ENCODE measurements at places on chromosomes 7 and 10. TPM values are rescaled to one million over a fixed set of nuclear protein-coding genes. Genes with fewer than 3 reads are reported as not detected.
A peak's percentile ranks its signal among the peaks of the same experiment; 100 is the strongest.

- H3K27me3 ChIP-seq: no peaks in the 10 kb centered on the region
- no peaks in the 10 kb centered on the region for H3K36me3 ChIP-seq
- H3K27ac ChIP-seq: no peak overlapping the region
- no peaks in the 10 kb centered on the region for H3K4me1 ChIP-seq
Measured at GRCh38 chr10:120559800-120560199, 102.8 kb downstream of the PLPP4 start.

GRCh38 chr7:831596-832166, 595 bp upstream of the SUN1 start:
- DNase-seq: no peak
- H3K4me3 ChIP-seq: no peak overlapping the region
- peak overlapping the region; percentile 88 for H3K27ac ChIP-seq
- no peaks in the 10 kb centered on the region for H3K27me3 ChIP-seq

- no peak overlapping the region for H3K4me3 ChIP-seq
- H3K27me3 ChIP-seq: no peaks in the 10 kb centered on the region
- no peaks in the 10 kb centered on the region for H3K4me1 ChIP-seq
- H3K36me3 ChIP-seq: no peaks in the 10 kb centered on the region
- H3K27ac ChIP-seq: no peak overlapping the region
Measured at GRCh38 chr7:35359423-35359822, 105.5 kb upstream of the TBX20 start.

DNA sequence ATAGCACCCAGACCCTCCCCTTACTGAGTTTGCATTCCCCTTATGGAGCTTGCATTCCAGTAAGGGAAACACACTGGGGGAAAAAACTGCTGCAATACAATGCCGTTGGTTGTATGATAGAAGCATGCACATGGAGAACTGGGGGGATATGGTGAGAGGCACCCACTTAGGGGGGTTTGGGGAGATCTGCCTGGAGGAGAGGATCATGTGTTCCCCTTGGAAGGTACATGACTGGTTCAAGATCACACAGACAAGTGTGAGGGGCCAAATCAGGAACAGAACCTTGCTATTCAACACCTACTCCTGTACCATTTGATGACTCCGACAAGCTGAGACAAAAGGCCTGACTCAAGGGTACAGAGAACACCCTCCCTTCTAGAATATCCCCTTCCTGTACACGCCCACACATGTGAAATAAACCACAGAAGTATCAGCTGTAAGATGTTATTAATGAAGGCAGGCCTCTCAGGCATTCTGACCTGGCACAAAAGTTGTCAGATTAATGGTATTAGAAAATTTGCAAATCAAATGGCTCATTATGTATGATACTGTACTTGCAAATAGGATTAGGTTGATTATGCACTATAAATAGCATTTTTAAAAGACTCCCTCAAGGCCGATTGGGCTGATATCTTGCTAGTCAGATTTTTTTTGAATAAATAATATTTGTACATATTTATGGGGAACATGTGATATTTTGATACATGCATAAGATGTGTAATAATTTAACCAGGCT, 122.2 kb downstream of the NPY start:
- H3K27me3 ChIP-seq: no peaks in the 10 kb centered on the region
- H3K27ac ChIP-seq: no peak overlapping the region
- no peaks in the 10 kb centered on the region for H3K36me3 ChIP-seq
- no peak overlapping the region for H3K4me3 ChIP-seq
- H3K4me1 ChIP-seq: peaks cover 6% of the 10 kb centered on the region

DNA sequence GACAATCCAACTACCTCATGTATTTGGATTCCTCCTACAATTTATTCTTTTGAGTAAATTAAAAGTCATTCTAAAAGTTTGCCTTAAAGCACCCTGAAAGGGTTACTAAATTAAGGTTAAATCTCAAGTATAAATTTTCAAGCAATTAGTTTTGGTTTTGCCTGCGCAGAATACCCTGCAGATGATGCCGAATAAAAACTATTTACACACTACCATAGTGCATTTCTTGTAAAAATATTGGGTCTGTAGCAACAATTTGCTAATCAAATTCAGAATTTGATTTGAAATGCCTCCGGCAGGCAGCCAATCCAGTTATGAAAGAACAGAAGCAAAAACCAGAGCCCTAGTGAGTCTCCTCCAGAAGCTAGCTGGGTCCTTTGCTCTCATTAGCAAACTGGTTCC, 122.2 kb downstream of the TWIST1 start:
- no peaks in the 10 kb centered on the region for H3K27me3 ChIP-seq
- no peaks in the 10 kb centered on the region for H3K4me1 ChIP-seq
- no peak overlapping the region for H3K27ac ChIP-seq
- DNase-seq: no peak

DNA sequence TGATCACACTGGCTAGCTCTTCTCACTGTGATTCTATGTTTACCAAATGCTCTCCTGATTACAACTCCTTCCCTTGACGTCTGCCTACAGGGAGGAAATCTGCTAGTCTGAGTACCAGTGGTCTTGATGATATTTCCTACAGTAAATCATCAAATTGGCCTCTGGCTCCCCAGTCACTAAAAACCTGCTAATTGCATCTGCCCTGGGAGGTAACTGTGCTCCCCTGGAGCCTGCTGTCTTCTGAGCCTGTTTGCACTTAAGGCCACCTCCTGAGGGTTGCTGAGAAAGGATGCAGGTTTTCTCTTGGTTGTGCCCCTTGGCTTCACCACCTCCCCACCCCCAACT, 56.0 kb downstream of the ELMO1 start:
- DNase-seq: no peak
- no peak overlapping the region for H3K27ac ChIP-seq
- peaks cover 2% of the 10 kb centered on the region for H3K36me3 ChIP-seq
- no peak overlapping the region for H3K4me3 ChIP-seq
- H3K4me1 ChIP-seq: peaks cover 21% of the 10 kb centered on the region

- H3K27ac ChIP-seq: no peak overlapping the region
- no peaks in the 10 kb centered on the region for H3K36me3 ChIP-seq
- no peak overlapping the region for H3K4me3 ChIP-seq
- H3K4me1 ChIP-seq: peaks cover 18% of the 10 kb centered on the region
- no peaks in the 10 kb centered on the region for H3K27me3 ChIP-seq
Measured at GRCh38 chr10:60942134-60942787, 1.7 kb downstream of the RHOBTB1 start.

GRCh38 chr7:28410628-28411531, 1.4 kb upstream of the CREB5 start:
- no peak for DNase-seq
- H3K36me3 ChIP-seq: no peaks in the 10 kb centered on the region
- H3K4me1 ChIP-seq: peaks cover 7% of the 10 kb centered on the region
- H3K27me3 ChIP-seq: peaks cover 31% of the 10 kb centered on the region
- no peak overlapping the region for H3K27ac ChIP-seq

- H3K27me3 ChIP-seq: peaks cover 14% of the 10 kb centered on the region
- no peak overlapping the region for H3K4me3 ChIP-seq
- no peaks in the 10 kb centered on the region for H3K4me1 ChIP-seq
- no peaks in the 10 kb centered on the region for H3K36me3 ChIP-seq
- no peak overlapping the region for H3K27ac ChIP-seq
Measured at GRCh38 chr7:148458263-148458662, 132.3 kb upstream of the C7orf33 start.

GRCh38 chr7:126843336-126843735, 409.4 kb downstream of the GRM8 start:
- H3K4me1 ChIP-seq: no peaks in the 10 kb centered on the region
- DNase-seq: no peak
- H3K27me3 ChIP-seq: no peaks in the 10 kb centered on the region

GRCh38 chr7:69177461-69177861, 420.8 kb upstream of the AUTS2 start:
- peaks cover 4% of the 10 kb centered on the region for H3K4me1 ChIP-seq
- no peak overlapping the region for H3K27ac ChIP-seq
- no peaks in the 10 kb centered on the region for H3K36me3 ChIP-seq
- no peak for DNase-seq
- no peak overlapping the region for H3K4me3 ChIP-seq

- H3K27me3 ChIP-seq: peaks cover 2% of the 10 kb centered on the region
- no peak overlapping the region for H3K4me3 ChIP-seq
- H3K36me3 ChIP-seq: no peaks in the 10 kb centered on the region
- no peak for DNase-seq
- H3K4me1 ChIP-seq: no peaks in the 10 kb centered on the region
Measured at GRCh38 chr7:131610007-131610406, 53.6 kb upstream of the PODXL start.

ANKRD7 gene
- 0.29 TPM for total RNA-seq

STOX1 gene
- total RNA-seq: 0.23 TPM

MORN4 gene
- total RNA-seq: 1.5 TPM

TDRD1 gene
- total RNA-seq: not detected

CNPY1 gene
- not detected for total RNA-seq

OR2A5 gene
- not detected for total RNA-seq

STEAP1B gene
- 0.30 TPM for total RNA-seq

NEUROG3 gene
- not detected for total RNA-seq

All from T-cell (primary cell).